ENCODE measurements at places on chromosomes 2 and 18.

DNA sequence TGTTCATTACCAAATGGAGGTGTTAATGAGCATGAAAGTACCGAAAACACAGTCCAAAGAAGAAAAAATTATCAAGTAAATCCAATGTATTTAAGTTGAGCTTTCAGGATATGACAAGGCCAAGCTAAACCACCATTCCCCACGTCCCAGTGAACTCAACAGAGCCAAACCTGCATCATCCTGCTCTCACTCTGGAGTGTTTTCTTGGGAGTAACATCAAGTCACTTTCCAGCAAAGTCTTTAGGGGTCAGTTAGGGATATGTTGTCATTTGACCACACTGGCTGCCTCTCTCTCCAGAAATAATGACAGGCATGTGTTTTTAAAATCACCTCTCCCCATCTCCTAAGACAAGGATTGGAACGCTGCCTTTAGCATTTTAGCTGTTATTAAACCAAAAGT is 140.5 kb downstream of the SRBD1 start:
- DNase-seq, result no peak

DNA sequence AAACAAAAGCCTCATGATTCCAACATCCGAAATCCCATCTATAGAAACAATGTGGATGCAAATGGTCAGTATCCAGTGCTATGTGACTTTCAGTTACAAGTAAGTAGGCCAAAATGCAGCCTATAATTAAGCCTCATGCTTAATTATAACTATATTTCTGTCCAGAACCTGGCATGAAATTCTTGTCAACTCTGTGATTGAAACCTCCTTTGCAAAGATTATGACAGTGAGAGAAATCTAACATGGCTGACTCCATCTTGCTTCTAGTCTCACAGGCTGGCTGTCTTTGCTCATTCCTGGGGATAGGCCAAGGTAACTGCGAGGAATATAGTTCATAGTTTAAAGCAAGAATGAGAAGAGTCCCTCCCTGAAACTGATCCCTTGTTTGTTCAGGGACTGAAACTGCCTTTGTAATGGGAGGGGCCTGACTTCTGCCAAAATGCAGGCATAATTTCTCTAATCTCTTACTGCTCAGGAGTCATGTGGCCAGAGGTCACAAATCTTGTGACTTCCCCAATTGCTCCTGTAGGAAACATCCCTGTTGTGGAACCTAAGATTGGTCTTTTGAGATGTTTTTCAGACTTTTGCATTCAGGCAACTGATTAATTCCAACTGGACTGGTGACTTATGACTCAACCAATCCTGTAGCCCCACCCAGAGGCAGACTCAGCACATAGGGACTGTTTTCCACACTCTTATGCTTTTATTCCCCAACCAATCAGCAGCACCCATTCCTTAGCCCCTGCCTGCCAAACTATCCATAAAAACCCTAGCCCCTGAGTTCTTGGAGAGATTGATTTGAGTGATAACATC is 84.5 kb upstream of the TLK1 start:
- DNase-seq, result no peak

- DNase-seq, result no peak
Measured at GRCh38 chr2:127359520-127359919, 28.3 kb downstream of the MAP3K2 start.

GRCh38 chr2:196244966-196245365 is 73.6 kb upstream of the STK17B start:
- no peak for DNase-seq

DNA sequence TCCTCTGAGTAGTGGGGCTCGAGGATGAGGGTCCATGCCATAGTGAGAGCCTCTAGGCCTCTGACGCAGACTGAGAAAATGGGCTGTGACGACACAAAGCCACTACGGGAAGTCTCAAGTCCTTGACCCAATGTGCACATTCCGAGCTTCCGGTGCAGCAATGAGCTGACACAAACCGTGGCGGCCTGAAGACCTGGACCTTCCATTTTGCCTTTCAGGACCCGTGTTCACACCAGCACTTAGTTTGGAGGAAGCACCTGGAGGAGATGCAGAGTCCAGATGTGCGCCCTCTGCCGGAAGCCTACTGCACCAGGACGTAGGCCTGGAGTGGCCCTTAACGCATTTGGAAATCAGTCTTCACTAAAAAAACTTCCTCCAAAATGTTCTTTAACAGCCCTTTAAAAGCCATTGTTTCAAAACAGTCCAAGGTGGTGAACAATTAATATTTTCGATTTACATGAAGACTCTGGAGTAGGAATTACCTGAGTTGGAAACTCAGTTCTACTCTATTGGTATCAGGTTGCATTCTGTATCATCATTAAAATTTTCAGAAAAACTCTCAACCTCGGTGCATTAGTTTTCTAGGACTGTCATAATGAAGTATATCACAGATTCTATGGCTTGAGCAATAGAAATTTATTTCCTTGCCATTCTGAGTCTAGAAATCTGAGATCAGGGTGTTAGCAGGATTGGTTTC is 33.9 kb downstream of the BMP10 start:
- DNase-seq, result peak; percentile 77

DNA sequence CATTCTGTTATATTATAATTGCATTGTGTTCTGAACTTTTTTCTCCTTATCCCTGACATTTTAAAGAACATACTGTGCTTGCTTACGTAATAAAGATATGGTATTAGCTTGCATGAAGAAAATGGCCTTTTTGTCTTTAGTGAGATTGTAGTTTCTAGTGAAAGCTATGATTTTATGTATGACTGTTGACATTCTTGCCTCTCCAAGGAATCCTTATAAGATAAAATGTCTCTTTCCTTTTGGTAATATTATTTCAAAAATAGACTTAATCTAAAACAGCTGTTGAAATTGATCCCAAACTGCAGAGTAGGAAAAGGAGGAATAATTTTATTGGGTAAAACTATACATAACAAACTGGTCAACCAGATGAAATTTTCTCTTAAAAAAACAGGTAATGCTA is 40.8 kb upstream of the CCDC102B start:
- no peak for DNase-seq

DNA sequence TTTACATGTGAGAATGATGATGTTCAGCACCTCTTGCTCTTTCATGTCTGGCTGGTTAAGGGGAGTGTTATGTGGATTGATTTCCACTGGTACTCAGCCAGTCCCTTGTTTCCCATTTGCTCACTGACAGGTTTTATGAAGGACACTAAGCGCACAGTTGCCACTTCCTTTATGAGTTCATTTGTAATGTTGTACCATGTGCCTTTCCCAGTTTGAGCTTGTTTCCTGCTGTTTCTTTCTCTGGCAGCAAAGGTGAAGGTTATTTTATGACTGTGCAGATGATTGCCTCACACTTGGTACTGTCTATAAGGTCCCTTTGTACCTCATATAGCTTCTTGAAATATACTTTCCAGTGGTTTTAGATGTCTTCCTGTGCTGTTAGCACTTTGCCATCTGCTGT is 1700.5 kb upstream of the TMEFF2 start:
- DNase-seq, result no peak

GRCh38 chr18:44937960-44938719 is 257.5 kb downstream of the SETBP1 start:
- no peak for DNase-seq

All from activated CD8-positive, alpha-beta memory T cell treated with anti-CD3 and anti-CD28 coated beads, Interleukin-2, amount 10 ng/mL, durations not matched to agents 7 days and 5 days (primary cell).